Hindlimb muscle (tissue), 1 donor: ENCODE measurements at places on chromosomes 5 and 9.

DNA sequence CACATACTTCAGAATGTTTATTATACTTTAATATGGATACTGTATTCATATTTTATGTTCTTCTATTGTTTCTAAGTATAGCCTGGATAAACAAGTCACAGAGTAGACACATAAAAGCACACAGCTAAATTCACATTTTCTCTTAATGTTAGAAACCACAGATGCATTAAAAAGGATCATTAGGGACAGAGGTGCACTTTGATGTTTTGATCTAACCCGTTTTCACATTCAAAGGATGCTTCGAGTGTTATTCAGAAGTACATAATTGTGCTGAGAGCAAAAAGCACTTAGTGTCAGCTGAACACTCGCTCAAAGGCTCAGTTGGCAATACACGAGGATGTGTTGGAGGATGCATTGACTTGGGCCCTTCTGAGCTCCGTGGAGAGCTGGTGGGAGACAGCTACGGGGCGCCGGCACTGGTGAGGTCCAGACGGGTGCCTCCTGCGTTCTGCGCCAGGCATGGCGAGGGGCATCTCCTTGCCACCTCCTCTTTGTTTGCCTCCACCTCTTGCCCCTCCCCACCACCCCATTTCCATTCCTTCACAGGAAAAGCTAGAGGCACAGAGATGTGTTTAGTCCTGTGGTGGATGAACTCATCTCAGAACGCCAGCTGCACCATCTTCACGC lies 35.5 kb downstream of the MED10 start:
- DNase-seq: no peak

DNA sequence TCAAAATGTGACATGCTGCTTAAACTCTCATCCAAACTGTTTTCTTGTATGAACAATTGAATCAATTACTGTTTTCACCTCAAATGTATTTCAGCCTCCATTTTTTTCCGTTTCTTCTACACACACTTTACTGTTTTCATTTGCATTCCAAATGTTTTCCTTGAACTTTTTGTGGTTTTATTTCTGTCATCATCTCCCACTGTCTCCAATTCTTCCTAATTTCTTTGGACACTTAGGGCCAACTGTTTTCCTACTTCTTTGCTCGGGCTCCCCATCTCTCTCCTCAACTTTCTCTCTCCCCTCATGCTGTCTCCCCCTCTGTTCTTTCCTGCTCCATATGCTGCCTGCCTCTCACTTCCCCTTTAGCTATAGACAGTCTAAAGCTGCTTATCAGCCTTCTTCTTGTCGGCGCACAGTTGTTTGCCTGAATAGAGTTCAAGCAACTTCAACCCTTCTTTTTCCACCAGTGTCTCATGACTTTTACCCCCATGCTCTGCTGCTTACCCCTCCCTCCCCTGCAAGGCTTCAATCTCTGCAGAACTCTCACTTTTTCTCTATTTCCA lies 443.4 kb downstream of the DTWD2 start:
- DNase-seq: no peak

- DNase-seq: no peak
Measured at GRCh38 chr9:84709056-84709455, 39.5 kb downstream of the NTRK2 start.

DNA sequence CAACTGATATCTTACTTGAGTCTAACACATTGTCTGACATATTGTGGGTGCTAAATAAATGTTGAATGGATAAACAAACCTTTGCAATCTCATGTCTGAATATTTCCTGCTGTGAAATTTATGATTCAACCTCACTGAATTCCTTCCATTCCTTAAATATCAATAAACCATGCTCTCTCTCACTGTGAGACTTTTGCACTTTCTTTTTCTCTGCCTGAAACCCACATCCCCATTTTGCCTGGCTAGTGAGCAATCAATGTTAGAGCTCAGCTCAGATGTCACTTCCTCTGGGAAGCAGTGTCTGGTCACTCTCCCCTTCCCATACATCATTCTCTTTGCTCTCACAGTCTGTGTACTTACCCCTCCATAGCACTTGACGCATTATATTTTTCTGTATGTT lies 383.7 kb upstream of the TRPC7 start:
- DNase-seq: no peak

DNA sequence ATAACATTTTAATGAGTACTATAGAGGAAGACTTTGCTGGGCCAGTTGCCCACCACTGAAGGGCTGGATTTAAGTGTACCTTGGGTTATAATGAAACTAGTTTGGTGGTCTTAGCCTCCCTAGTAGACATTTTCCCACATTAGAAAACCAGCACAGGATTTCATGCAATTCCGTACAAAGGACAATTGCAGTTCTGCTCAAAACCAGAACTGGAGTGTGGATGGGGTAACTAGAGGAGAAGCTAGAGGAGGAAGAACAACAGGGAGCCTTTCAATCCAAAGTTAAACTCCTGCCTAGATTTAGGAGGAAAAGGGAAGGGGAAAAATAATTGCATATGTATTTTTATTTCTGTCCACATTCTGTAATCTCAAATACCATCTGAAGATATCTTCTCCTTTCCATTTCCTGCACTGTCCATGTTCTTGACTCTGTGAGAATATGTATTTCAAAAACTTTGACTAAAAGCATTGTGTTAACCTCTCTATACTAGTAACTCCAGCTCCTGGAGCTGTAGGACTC lies 97.5 kb upstream of the SSBP2 start:
- DNase-seq: no peak

DNA sequence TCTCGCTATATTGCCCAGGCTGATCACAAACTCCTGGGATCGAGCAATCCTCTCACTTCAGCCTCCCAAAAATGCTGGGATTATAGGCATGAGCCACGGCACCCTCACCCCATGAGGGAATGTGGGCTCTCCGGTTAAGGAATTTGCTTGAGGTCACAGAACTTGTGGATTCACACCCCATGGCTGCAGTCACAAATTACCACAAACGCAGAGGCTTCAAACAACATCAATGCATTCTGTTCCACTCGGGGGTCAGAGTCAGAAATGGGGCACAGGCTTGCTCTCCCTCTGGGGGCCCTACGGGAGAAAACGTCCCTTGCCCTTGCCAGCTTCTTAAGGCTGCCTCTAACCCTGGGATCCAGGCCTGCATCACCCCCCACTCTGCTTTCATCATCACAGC lies 12.2 kb upstream of the SPINK4 start:
- no peak for DNase-seq

GRCh38 chr5:624118-624950 lies 12.2 kb downstream of the CEP72 start:
- no peak for DNase-seq

DNA sequence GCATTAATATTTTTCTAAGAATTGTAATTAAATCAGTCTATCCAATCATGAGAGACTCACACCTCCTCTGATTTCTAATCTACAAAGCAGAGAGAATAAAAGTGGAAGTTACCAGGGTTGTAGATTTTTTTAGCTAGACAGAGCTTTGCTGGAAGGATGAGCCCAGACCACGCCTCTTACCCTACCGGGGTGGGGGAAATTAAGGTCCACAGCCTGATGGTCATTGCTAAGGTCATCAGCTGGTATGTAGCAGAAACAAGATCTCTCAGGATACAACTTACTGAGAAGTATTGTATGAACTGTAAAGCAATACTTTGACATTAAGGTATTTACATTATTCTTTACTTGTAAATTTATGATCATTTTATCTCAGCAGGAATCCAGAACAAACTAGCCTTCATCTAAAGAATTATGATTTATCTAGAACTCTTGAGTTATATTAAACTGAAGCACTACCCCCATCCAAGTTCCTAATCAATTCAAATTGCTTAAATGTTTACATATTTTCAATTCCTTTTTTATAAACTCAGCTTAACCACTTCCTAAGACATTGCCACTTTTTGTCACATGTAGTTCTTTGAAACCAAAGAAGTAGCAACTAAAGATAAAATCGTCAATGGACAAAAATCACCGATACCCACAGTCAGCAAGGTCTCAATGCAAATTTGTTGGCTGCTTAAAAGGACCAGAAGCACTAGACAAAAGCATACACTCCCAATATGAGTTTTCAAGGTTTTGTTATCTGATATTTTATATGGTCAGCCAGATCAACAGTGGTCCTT lies 225.8 kb upstream of the DAPK1 start:
- DNase-seq: no peak

DNA sequence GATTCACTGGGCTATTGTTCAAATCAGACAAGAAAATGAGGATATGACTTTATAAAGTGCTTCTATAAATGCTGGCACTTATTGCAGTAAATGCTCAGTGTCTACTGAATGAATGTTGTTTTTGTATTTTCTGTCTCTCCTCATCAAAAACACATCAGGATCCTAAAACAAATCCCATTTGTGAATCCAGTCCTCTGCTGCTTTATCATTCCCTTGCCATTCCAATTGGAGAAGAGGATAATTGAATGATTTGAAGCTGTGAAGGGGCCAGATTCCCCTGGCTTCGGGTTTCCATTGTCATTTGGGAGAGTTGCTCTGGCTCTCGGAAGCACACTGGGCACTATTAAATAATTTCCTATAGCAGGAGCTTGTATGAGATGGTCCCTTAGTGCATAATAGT lies 666.8 kb downstream of the ACTL7B start:
- no peak for DNase-seq

DNA sequence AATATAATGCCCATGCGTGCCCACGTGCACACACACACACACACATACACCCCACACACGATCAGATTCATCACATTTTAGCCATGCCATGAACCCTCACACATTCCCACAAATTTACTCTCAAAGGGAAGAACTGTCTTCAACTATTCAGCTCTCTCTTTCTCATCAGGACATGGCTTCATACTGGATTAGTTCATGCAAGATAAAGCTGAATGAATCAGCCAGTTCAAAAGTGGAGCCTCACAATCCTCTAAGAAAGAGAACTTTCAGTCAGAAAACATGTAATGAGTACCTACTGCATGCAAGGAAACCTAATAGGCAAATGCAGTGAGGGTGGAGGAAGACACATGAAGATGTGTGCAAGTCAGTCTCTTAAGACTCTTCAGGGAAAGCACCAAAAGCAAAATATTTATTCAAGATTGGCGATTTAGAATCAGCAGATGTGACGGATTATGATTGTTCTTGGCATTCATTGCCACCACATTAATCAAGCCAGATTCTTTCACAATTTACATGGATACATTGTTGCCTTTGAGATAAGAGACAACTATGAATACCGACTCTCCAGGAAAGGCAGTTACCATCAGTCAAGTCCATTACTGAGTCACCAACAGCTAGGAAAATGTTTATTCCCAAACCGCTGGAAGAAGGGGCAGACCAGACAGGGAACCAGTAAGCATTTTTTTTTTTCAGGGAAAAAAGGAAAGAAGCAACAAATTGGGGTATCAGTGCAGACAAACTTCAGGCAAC lies 30.3 kb upstream of the PUM3 start:
- no peak for DNase-seq

GRCh38 chr5:69213513-69214215 lies 21.0 kb upstream of the CDK7 start:
- DNase-seq: no peak

- no peak for DNase-seq
Measured at GRCh38 chr5:156329171-156329611, 2.2 kb downstream of the SGCD start.

- peak; percentile 2 for DNase-seq
Measured at GRCh38 chr5:145906401-145906800, 30.0 kb upstream of the SH3RF2 start.

DNA sequence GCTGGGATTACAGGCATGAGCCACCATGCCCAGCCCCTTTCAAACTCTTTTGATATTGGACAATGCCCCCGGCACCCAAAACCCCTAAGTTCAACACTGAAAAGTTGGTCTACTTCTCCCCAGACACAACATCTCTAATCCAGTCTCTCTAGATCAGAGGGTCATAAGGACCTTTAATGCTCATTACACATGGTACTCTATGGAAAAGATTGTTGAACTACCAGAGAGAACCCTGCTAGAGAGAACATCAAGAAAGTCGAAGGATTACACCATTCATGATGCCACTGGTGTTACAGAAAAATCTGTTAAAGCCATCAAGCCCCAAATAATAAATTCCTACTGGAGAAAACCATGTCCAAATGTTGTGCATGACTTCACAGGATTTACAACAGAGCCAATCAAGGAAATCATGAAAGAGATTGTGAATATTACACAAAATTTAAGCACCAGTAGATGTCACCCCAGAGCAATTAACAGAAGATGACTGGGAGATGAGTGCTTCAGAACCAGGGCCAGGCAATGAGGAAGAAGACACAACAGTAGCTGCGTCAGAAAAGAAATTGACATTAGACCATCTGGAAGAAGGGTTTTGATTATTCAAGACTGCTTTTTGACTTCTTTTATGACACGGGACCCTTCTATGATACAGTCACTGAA lies 28.3 kb upstream of the NIPAL4 start:
- peak; percentile 53 for DNase-seq

- DNase-seq: no peak
Measured at GRCh38 chr9:130837643-130838042, 2.6 kb downstream of the ABL1 start.

DNA sequence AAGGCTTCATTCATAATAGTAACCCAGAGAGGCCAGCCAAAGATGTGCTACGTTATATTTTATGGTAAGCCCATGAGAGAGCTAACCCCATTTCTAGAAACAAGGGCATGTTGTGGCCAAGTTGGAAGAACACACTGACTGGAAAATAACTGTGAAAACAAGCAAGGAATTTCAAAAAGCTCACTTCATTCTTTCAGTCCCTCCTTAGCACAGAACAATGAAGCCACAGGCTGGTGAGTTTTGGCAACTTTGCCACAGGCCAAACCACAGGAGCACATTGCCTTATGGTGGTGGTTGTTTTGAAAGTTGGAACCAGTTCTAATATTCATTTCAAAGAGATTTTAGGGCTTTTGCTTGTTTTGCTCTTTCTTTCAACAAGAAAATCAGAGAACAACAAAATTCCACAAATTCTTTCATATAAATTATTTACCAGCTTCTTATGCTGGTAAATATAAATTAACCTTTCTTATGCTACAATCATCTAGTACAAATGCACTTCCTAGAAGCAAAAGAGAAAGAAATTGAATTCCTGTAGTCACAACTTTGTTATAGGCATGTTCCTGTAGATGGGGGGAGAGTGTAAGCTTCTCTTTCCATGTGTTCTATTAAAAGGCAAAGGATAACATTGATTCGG lies 225.4 kb upstream of the RFX3 start:
- no peak for DNase-seq

DNA sequence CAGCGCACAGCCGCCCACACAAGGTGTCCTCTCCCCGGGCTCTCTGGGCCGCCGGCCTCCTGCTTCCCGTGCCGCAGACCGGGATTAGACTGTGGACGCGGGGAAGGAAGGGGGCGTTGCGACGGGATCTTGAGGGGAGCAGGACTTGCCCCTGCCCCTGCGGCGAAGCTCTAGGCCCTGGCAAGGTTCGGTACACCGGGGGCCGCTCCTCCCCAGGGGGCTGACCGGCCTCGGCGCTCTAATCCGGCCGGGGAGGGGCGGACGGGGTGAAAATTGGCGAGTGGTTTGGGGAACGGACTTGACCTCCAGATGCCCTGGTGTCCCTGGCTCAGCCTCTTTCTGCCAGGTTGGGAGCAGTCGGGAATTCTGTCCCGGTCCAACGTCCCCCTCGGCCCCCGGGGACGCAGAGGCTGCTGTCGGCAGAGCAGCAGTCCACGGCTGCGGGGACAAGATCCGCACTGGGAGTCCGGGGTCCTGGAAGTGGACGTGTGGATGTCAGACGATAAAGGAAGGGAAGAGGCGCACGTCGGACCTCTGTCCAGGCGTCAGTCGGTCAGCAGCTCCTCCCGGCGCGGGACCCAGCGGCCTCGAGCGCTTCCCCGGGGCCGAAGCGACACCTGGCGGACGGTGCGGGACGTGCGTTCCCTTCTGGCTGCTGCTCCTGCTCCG lies 1.9 kb upstream of the CNTFR start:
- DNase-seq: peak; percentile 89
